ENCODE measurements at places on chromosomes 1 and 21.

DNA sequence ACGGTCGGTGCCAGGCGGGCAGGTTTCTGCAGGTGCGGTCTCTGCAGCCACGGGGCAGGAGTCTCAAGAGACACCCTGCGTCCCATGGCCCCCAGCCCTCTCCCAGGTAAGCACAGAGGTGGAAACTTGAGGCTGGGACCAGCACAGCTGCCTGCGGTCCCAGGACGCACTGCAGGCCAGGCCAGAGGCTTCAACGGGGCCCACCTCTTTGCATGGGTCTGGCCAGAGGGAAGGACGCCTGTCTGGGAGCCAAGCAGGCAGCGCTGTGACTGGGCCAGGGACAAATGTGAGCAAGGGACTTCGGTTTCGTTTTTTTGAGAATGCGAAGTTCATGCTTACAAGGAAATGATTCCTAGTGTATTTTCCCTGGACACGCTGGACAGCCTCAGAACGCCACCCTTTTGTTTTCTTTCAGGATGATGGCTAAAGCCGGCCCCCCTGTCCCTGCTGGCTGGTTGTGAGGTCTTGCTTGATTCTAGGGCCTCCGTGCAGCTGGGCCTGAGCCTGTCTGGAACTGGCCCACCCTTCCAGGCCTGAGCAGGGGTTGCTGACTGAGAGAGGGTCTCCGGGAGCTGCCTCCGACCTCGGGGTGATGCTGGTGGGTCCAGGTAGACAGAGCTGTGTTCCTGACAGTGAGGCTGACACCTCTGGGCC is 38.3 kb downstream of the MORN1 start:
- no peak for DNase-seq

GRCh38 chr1:2003541-2004131 is at the start of gene CFAP74:
Gene CFAP74 (minus strand): TSS chr1:2003786. CDS start chr1:1990956, 12,830 bp downstream.
- peak; percentile 41 for DNase-seq

GRCh38 chr1:55926906-55927471 is 652.4 kb downstream of the PLPP3 start:
- no peak for DNase-seq

GRCh38 chr1:213969958-213970555 is 17.7 kb upstream of the PROX1 start:
- no peak for DNase-seq

GRCh38 chr1:41540886-41541591 is 56.6 kb upstream of the EDN2 start:
- DNase-seq = no peak

GRCh38 chr1:160260406-160261382 is 1.7 kb downstream of the DCAF8 start:
- DNase-seq = no peak

GRCh38 chr1:181135437-181135731 is 46.9 kb downstream of the IER5 start:
- peak; percentile 51 for DNase-seq

DNA sequence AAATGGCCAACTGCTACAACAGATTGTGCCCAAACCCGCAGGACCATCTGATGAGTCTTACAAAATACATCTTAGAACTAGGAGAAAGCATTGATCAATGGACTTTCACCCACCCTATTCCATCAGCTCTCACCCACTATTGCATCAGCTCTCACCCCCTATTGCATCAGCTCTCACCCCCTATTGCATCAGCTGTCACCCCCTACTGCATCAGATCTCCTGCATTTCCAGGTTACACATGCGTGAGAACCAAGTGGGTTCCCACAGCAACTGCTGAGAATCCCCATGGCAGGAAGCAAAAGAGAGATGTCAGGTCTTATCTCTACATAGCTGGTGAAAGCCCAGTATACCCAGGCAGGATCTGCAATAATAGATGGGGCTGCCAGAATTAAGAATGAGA is 533.5 kb downstream of the LTN1 start:
- DNase-seq = no peak

DNA sequence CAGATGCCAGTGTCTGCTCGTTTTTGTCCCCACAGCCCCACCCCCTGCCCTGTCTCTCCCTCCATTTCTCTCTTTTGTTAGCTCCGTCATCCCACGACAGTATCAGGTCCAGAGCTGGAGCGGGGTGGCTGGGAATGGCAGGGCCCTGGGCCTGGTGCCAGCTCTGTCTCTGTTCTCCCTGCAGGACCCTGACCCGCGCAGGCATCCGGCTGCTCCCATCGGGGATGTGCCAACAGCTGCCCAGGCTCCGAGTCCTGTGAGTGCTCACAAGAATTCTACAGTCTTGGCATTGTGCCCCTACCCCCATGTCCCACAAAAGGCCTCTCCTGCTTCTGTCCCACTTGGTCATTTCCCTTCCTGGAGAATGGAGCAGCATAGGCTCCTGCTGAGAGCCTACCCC is 37.4 kb downstream of the UBE2T start:
- DNase-seq = no peak

GRCh38 chr1:231629132-231629531 is 2.5 kb downstream of the DISC1 start:
- DNase-seq = peak; percentile 41

DNA sequence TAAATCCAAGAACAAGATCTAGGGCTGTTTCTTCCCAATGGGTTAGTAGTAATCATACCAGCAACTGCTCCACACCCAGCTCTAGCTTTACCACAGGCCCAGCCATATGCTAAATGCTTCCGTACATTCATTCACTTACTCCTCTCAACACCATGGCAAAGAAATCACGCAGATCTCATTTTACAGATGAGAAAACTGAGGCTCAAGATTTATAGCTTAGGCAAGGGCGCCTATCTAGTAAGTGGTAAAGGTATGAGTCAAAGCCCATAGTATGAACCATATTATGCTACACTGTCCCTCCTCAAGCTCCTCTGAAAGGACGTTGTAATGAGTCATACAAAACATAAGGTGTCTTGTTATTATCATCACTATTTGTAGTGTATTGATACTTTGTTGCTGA is 82.2 kb downstream of the NIBAN1 start:
- DNase-seq = no peak

DNA sequence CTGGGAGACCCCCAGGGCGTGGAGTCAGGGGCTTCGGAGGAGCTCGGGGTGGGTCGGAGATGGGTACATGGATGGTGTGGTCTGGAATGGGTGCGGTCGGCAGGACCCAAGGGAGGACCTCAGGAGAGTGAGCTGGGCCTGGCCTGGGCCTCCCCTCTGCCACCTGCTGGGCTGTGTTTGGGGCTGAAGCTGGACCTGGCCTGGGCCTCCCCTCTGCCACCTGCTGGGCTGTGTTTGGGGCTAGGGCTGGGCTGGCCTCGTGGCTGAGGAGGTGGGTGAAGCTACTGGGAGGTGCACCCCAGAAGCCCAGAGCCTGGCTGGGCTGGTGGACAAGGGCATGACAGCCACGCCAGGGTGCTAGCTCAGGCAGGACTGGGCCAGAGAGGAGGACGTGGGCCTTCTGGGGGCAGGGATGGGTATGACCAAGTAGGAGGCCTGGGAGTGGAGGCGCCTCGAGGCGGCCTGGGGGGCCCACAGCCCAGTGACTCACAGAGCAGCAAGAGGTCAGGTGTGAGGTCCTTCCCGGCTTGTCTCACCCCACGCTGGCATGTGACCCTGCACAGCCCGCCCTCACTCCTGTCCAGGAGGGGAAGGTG is 14.5 kb downstream of the SAMD11 start:
- DNase-seq = no peak

DNA sequence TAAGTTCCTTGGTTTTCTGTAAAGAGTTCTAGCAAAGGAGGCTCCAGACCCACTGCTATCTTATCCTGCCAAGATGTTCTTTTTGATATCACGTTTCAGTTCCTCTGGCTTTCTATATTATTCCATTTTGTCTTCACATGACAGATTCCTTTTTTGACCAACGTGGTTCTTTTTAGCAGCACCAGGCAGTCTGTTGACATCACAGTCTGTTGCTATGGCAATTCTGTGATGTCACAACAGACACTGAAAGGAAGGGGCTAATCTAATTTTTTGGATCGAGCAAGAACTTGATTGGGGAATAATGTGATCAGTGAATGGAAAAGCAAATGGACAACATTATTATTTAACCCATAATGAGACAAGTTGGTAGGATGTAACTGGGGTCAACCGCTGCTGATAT is 64.5 kb upstream of the GOLT1A start:
- DNase-seq = no peak

GRCh38 chr1:157992031-157992832 is 1.2 kb upstream of the KIRREL1 start:
- DNase-seq = peak; percentile 64

GRCh38 chr1:69246710-69247109 is 321.0 kb upstream of the LRRC7 start:
- DNase-seq = no peak

DNA sequence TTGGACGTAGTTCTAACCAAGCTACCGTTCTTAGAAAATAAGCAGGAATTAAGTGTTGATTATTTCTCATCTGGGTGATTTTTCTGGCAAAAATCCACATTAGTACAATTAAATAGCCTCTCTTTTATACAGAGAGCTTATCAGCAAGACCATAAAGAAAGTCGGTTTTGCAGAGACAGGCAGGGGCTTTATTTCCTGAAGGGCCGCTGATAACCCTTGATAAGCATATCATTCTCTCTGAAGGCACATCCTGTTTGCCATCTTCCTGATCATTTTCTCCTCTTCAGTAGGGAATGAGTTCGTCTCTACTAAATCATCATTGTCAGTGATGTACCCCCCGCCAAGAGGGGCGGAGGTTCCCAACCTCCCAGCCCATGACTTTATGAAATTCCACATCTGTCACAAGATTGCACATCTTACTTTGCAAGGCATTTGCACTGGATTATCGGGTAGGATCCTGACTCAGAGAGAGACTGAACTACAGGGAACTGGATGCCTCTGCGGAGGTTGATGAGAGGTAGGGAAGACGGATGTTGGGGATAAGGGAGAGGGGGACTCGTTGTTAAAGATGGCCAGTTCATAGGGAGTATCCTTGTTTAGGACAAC is 115.7 kb downstream of the KCNJ6 start:
- DNase-seq = no peak
